ENCODE measurements at places on chromosomes 4 and X.

GRCh38 chr4:101366331-101366730 lies 19.0 kb upstream of the PPP3CA start:
- DNase-seq: no peak

DNA sequence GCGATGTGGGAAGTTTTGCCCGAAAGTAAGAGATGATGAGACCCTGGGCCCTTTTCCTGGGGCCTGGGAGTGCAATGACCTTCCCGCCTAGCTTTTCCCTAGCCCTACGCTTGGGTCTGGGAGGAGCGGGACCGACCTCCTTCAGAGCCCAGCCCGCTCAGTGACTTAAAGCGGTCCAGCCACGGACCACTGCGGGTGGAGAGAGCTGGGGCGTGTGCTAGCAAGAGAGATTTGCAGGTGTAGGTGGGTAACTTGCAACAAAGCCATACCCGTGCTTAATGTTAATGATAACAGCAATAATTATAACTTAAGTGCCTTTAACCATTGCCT lies 503 bp upstream of the PDE5A start:
- no peak for DNase-seq

GRCh38 chr4:127737295-127737694 lies 7.1 kb downstream of the SLC25A31 start:
- no peak for DNase-seq

- DNase-seq: no peak
Observed at GRCh38 chrX:13257223-13258051, 62.4 kb downstream of the ATXN3L start.

DNA sequence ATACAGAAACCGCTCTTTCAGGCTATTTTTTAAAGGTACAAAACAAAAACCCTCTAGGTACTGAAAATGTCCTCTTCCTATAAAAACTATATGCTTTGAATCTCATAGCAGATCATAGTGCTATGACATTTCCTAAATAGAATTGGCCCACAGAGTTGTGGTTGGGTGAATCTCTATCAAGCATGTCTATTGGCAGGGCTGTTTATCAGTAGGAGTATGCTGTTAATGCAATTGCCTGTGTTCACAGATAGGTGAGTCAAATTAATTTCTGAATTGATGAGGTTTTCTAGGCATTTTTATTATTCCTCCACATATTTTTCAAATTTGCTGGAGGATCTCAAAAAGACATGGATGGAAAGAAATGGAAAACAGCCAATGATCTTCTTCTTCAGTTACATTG lies 73.9 kb downstream of the QRFPR start:
- DNase-seq: no peak

DNA sequence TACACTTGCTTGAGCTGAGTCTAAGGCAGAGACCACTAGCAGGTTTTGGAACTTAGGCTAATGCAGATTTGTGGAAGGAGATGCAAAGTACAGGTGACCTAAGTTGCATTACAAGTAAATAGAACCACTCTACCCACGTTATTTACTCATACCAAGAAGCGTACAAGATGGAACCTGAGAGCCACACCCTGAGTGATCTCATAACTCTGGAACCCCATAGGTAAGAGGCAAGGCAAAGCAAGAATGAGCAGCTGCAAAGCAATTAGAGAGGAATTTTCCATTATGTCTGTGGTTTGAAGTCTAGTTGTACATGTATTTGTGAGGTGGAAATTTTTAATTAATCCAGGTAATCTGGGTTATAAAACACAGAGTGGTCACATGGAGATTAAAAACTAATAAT lies 55.4 kb downstream of the CC2D2A start:
- no peak for DNase-seq

- DNase-seq: no peak
Observed at GRCh38 chrX:31540313-31540712, 468.5 kb upstream of the FTHL17 start.

DNA sequence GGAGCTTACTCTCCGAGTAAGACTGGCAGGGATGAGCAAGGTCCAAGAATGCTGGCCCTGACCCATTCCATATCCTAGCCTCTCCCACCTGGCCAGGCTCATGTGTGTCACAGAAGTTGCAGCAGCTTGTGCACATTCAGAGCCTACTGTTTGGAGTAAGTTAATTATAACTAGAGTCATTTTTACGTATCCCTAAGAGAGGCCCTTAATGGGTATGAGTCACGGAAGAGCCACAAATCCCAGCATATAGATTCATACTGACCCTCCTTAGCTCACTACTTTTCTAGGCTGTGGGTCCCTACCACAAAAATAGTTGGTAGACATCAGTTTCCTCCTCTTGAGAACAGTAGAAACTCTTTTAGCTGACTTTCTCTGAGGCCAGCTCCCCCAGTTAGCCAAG lies 118.3 kb upstream of the FRG1 start:
- DNase-seq: no peak
